ENCODE measurements at places on chromosomes 3 and 15.

- no peak for DNase-seq
Measured at GRCh38 chr3:46113608-46114007, 86.3 kb upstream of the XCR1 start.

GRCh38 chr3:102796804-102797203 lies 362.0 kb downstream of the ZPLD1 start:
- DNase-seq = no peak

- DNase-seq = peak; percentile 50
Measured at GRCh38 chr3:49813497-49814174, at the start of gene UBA7. UBA7 (minus strand) TSS chr3:49813953; CDS start chr3:49813787, 166 bp downstream.

DNA sequence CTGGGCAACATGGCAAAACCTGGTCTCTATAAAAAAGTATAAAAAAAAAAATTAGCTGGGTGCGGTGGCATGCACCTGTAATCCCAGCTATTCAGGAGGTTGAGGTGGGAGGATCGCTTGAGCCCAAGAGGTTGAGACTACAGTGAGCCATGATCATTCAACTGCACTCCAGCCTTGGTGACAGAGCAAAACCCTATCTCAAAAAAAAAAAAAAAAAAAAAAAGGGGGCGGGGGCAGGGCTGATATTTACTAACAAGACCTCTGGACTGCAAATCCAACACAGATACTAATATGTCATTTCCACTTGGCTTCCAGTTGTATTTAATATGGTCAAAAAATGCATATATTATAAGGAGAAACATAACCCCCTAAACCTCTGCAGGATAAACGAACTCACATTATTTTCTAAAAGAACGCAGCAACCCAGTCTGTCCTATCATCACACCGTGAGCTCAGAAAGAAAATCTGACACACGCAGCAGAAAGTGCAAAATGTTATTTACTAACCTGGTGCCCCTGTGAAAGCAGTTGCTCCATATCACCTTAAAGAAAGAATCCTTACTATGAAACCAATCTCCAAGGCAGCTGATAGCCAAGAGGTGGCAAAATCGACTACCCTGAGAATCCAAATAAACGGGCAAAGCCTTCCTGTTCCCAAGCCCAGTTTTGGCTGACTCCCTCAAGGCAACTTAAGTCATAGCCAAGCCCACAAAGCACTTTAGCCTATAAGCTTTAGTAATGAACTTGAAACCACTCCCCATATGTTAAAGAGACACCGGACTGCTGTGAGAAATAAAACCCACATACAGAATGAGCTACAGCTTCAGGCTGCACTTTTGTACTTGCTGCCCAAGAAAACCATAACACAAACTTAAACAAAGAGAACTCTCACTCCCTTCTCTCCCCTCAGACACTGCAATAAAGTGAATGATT lies 39.3 kb downstream of the PLD1 start:
- DNase-seq = peak; percentile 70

DNA sequence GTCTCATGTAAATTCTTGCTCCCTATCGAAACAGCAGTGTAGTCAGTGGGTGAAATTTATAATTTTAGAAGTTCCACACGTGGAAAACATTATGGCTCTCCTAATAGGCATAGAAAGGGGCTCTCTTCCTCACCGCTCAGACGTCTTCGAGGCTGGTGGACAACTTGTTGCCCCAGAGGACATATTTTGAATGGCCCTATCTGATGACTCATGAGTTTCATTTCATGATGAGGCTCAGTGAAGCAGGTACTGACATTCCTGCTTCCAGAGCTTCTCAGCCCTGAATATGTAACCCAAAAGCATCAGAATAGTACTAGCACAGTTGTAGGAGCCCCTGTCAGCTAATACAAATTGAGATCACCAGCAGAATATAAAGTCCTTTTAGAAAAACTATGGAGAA lies 117.9 kb downstream of the HERC1 start:
- DNase-seq = no peak

DNA sequence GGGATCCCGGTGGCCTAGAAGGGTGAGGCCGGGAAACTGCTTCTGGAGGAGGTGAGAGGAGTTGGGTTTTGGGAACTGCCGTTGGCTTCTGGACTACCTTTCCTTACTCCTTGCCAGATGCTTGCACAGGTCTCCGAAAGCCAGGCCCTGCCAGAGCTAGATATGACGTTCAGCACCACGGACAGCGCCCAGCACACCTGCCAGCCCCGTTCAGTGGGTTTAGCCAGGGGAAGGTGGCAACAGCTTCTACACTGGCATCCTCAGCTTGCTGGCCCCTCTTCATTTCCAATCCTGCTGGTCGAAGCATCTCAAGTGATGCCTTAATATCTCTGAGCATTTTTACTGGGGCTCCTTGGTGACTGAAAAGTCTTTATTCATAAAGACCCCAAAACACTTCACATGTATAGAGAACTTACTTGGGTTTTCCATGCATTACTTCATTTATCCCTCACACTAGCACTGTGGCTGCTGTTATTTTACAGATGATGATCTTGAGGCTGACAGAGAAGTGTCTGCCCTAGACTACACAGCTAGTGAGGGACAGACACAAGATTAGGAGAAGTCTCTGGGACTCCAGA lies 21.9 kb downstream of the HCN4 start:
- peak; percentile 56 for DNase-seq

- no peak for DNase-seq
Measured at GRCh38 chr3:185070491-185071286, 82.2 kb downstream of the C3orf70 start.

DNA sequence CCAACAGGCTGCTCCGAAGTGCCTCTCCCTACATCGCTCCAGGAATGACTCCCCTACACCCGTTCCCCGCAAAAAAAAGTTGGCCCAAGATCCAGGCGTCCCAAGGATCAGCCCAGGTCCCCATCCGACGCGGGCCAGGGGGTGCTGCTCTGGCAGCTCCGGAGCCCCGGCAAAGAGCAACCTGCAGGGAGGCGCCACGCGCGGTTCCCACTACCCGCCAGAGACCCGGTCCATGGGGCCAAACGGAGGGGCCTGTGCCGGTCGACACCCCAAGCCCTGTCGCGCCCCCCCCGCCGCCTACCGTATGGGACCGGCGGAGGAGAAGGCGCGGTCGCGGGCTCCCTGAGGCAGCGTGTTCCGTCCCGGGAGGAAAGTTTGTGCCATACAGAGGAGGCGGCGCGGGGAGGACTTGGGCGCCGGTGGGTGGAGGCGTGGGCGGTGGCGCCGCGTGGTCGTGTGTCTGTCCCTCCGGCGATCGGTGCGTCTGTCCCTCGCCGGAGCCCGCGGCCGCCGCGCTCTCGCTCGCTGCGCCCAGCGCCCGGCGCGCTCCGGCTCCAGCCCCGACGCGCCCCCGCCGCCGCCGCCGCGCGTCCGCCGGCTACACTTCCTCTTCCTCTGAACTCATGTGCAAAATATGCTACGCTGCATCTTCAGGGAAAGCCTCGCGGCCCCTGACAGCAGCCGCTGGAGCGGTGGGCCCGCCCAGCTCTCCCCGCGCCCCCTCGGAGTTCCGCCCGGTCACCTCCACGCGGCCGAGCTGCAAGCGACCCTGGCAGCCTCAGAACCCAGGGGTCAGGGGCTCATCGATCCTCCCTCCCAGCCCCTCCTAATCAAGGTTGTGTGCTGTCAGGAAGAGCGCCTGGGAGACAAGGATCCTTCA lies at the start of gene RFTN1:
Gene RFTN1, minus strand, starts transcription at position 559 of the 880 bp plus-strand sequence. CDS start 19,830 bp downstream, outside the sequence.
- peak; percentile 47 for DNase-seq
